ENCODE measurements at places on chromosomes 2 and 18. TPM values are rescaled to one million over a fixed set of nuclear protein-coding genes. Genes with fewer than 3 reads are reported as not detected.

GDF7 gene
- not detected for total RNA-seq

- H3K36me3 ChIP-seq = no peaks in the 10 kb centered on the region
- no peaks in the 10 kb centered on the region for H3K27me3 ChIP-seq
- H3K27ac ChIP-seq = no peak overlapping the region
- H3K4me3 ChIP-seq = no peak overlapping the region
Measured at GRCh38 chr18:35466334-35466733, 31.4 kb downstream of the INO80C start.

DNA sequence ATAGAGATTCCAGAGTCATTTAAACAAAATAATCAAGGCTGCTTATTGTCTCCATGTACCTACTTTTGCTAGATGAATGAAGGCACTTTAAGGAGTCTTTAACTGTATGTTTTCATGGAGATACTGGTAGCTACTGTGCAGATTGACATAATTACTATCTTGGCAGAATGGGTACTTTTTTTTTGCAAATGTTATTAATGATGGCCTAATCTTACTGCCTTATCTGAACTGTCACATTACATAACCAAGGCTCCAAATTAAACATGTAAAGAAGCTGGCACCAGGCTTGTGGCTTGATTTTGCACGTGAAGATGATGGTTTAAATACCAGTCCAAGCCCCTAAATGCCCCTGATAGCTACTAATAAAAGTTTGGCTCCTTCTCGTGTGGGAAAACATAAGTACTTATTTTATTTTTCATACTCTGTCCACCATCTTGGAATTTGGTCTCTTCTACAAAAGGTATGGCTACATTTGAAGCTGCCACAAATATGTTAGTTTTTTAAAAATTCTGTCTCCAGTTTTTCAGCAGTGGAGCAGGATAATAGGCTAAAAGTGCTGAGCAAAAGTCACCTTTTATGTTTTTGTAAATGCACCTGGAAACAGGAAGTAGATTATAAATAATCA, 4.1 kb downstream of the TRIB2 start:
- H3K27ac ChIP-seq = peak overlapping the region; percentile 66
- H3K27me3 ChIP-seq = no peaks in the 10 kb centered on the region
- H3K36me3 ChIP-seq = peaks cover 17% of the 10 kb centered on the region
- H3K4me3 ChIP-seq = peak overlapping the region; percentile 98

DNA sequence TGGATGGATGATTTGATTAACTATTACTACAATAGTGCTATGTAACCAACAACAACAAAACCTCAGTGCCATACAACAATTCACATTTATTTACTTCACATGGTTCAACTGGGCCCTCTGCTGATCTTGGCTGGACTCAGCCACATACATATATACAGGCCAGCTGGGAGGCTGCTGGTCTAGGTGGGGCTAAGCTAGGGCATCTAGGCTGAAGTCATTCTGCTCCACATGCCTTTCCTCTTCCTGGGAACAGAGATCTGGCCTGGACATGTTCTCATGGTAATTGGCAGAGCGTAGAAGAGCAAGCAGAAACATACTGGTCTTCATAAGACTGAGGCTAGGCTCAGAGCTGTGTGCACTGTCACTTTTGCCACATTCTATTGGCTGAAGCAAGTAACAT, 102.8 kb upstream of the RNF152 start:
- H3K27me3 ChIP-seq = no peaks in the 10 kb centered on the region
- no peaks in the 10 kb centered on the region for H3K36me3 ChIP-seq
- H3K27ac ChIP-seq = no peak overlapping the region

DNA sequence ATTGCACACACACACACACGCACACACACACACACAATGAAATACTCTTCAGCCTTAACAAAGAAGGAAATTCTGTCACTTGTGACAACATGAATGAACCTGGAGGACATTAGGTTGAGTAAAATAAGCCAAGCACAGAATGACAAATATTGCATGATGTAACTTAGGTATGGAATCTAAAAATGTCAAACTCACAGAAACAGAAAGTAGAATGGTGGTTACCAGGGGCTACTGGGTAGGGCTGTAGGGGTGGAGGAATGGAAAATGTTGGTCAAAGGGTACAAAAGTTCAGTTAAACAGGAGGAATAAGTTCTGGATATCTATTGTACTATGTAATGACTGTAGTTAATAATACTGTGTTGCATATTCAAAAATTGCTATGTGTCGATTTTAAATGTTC, 29.5 kb downstream of the SCN2A start:
- H3K36me3 ChIP-seq = no peaks in the 10 kb centered on the region
- H3K27me3 ChIP-seq = no peaks in the 10 kb centered on the region
- DNase-seq = no peak
- H3K27ac ChIP-seq = no peak overlapping the region

DNA sequence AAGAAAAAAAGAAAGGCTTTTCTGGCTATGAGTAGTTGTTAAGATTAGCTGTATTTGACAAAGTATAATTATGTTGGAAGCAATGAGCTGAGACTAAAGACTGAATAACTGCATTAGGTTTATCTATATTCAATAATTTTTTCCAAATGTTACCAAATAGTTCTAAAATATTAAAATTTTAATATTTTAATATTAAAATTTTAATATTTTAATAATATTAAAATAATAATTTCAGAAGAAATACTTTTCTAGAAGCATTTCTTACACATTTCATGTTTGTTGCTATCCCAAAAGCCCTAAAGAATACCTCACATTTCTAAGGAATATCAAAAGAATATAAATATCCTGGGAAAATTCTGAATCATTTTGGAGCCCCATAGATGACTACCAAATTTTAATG, 74.7 kb downstream of the LRP2 start:
- H3K4me3 ChIP-seq = no peak overlapping the region
- DNase-seq = no peak
- no peaks in the 10 kb centered on the region for H3K36me3 ChIP-seq
- no peaks in the 10 kb centered on the region for H3K4me1 ChIP-seq
- no peaks in the 10 kb centered on the region for H3K27me3 ChIP-seq
- H3K27ac ChIP-seq = no peak overlapping the region

DNA sequence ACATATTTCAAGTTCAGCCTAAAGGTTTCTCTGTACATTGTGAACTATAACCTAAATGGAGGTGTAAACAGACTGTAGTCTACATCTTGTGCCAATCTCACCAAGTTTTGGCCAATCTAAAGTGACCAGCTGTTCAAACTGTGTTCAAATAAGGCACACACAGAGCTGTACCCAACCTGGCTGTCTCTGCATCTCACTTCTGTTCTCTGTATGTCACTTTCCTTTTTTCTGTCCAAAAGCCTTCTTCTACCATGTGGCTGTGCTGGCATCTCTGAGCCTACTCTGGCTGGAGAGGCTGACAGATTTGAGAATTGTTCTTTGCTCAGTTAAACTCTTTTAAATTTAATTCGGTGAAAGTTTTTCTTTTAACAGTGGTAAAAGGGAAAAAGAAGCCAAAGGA, 817.9 kb downstream of the SOCS6 start:
- H3K4me3 ChIP-seq = no peak overlapping the region
- no peaks in the 10 kb centered on the region for H3K27me3 ChIP-seq
- 0 out of 2 replicates have a peak, but pooled peaks cover 6% of the 10 kb centered on the region for H3K4me1 ChIP-seq
- no peaks in the 10 kb centered on the region for H3K36me3 ChIP-seq
- DNase-seq = no peak
